Activated naive CD4-positive, alpha-beta T cell treated with anti-CD3 and anti-CD28 coated beads, Interleukin-2, amount 50 U/mL, for 72 hours (primary cell): ENCODE measurements at places on chromosomes 11 and 22. TPM values are rescaled to one million over a fixed set of nuclear protein-coding genes. Genes with fewer than 3 reads are reported as not detected.

SLN gene
- not detected for total RNA-seq

GRCh38 chr11:8178297-8178696, 9.5 kb upstream of the RIC3 start:
- DNase-seq, result no peak

CWF19L2 gene
- total RNA-seq, result 16.3 TPM

DNA sequence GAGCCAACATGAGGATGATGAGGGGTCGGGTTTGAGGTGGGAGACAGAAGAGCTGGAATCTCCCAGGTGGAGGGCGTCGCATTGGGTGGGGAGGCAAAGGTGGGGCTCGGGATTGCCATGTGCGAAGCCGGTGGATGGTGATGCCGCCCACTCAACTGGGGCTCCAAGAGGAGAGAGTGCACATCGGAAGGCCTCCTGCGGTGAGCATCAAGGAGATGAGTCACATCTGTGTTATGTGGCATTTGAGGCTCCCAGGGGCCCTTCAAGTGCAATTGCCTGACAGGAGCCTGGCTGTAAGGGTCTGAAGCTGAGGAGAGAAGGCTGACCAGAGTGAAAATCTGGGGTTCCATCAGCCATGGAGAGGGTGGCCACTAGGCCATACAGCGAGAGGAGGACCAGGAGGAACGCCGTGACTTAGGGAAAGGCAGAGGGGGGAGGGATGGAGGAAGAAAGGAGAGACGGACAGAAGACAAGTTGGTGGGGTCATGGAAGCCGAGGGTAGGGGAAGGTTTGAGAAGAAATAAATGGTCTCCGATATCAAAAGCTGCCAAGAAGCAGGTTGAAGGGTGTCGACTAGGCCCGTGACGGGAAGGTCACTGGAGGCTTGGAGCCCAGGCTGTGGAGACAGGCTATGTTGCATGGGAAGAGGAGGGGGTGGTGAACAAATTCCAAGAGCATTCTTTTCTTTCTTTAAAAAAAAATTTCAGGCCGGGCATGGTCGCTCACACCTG, 21.3 kb downstream of the RASD2 start:
- DNase-seq, result no peak
